Amygdala (tissue), 56 donors: ENCODE measurements at places on chromosomes 2 and 18.

DNA sequence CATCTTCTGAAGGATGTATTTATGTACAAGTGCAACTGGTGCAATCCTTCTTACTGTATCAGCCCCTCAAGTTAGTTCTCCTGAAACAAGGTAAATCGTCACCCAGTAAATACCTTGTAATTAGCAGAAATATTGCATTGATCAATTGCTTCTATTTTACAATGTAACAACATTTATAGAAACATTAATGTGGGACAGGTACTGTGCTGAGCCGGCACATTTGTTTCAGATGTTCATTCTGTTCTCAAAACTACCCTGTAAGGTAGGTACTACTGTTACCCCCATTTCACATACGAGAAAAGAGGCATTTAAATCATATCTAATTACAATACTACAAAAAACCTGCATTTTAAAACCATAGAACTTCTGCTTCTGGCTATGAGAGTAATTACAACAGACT lies 19.5 kb downstream of the RTN4 start:
- no peak for DNase-seq

DNA sequence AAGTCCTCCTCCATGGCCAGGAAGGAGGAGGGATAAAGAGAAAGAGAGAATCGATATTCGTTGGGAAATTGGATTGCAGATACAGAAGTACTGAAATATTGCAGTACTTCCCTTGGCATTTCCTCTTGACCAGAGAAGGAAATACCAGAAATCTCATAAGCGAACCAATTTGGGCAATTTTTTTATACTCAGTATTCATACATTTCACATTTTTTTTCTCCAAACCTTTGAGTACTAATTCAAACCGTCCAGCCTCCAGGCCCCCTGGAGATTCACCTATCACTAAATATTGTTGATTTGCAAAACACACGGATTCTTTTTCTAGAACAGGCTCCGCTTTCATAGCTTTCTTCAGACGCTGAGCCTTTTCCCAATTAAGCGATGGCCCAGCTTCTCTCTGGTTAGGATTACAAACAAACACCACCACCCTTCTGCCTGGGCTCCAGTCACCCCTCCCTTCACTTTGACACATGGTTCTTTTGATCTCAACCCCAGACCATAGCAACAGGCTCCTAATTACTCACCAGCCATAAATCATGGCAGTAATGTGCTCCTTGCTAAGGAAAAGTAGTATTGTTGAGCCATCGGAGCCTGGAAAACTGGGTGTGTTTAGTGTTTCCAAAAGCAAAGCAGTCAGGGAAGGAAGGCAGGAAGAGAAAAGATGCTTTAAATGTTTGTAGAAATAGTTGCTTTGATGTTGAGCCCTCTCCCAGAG lies 138.4 kb upstream of the CCDC68 start:
- DNase-seq = no peak

GRCh38 chr2:106095478-106096298 lies 98.4 kb downstream of the UXS1 start:
- no peak for DNase-seq

GRCh38 chr2:128502200-128502599 lies 183.5 kb upstream of the HS6ST1 start:
- DNase-seq = no peak

DNA sequence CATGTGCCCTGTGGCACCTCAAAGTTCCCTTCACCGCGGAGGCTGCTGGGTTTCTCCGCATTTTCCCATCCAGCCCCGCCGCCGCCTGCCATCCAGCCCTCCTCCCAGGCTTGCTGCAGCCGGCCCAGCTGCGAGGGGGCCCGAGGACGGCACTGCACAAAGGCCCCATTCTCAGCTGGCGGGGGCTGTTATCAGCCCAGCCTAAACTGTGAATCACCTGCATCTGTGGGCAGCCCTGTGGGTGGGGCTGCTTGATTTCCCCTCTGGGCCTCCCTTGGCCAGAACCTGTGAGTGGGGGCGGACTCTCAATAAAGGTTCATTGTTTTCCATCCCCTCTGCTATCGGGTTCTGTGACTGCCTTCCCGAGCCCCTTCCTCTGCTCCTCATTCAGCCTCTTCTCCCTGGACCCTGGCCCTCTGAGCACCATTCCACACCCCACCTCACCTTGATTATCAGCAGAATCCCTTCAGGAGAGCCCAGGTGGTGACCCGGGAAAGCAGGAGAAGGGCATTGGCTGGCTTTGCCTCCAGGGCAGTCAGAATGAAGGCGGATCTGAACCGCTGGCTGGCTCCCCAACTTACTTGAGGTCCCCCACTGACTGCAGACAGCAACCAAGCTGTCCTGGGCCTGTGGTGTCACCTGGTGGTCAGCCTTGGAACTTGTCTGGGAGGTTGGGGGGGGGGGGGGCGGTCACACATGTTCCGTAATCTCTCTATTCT lies 204.5 kb downstream of the ZFP36L2 start:
- DNase-seq = peak; percentile 82

DNA sequence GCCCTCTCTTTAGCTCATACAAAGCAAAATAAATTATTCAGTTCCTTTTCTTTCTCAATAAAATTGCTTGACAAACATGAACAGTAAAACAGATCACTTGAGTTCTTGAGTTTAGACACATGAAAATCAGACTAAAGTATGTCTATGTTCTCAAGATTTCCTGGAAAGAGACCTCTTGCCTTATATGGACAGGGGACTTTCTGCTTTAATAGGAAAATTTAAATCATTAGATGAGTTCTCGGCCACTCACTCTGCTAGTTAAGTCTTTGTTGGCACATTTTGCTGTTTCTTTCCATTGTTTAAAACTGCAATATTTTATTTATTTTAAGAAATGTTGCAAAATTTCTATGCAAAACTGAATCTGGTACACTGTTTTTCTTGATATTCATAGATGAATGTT lies 207.8 kb downstream of the RND3 start:
- DNase-seq = no peak

- no peak for DNase-seq
Measured at GRCh38 chr2:240358821-240359397, 76.6 kb upstream of the GPC1 start.

DNA sequence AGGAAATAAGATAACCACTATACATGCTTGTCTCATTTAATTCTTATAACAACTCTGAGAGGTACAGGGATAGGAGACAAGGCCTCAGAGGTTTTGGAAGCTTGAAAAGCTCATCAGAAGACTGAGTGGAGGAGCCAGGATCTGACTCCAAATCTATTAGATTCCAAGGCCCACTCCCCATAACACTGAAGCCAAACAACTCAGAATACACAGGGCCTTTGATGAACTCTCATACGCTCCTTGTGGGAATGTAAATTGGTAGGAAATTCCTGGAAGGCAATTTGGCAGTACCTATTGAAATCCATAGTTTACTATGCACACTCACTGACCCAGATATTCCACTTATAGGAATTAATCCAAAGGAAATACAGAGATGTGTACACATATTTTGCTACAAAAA lies 27.9 kb downstream of the WIPF1 start:
- no peak for DNase-seq

DNA sequence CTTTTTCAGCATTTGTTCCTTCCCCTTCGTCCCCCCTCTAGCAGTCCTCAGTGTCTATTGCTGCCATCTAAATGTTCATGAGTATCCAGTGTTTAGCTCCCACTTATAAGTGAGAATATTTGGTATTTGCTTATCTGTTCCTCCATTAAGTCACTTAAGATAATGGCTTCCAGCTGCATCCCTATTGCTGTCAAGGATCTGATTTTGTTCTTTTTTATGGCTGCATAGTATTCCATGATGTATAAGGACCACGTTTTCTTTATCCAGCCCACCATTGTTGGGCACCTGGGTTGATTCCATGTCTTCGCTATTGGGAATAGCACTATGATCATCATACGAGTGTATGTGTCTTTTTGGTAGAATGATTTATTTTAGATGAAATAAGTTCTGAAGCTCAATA lies 166.9 kb upstream of the NCK2 start:
- DNase-seq = no peak

DNA sequence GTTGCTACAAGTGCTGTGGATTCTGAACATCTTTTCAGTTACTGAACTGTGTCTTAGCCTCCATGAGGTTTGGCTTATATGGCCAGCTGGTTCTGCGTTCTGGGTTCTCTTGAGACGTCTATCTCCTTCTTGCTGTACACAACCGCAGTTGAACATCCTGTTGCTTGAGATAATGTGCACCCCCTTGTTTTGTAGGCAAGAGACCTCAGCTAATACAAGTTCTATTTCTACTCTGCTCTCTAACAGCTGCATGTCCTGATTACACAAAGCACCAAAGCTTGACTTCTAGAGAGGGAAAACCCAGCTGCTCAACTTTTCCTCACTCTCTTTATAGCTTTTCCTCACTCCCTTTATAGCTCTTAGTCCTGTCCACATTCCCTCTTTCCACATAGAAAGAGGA lies 176.0 kb downstream of the LTBP1 start:
- DNase-seq = no peak

GRCh38 chr2:128272601-128273468 lies 45.8 kb downstream of the HS6ST1 start:
- DNase-seq = no peak

- DNase-seq = no peak
Measured at GRCh38 chr2:37418956-37419355, 74.5 kb downstream of the QPCT start.
